Hippocampal formation (tissue), 2 donors: ENCODE measurements at places on chromosomes 13 and 19.
A peak's percentile ranks its signal among the peaks of the same experiment; 100 is the strongest.

DNA sequence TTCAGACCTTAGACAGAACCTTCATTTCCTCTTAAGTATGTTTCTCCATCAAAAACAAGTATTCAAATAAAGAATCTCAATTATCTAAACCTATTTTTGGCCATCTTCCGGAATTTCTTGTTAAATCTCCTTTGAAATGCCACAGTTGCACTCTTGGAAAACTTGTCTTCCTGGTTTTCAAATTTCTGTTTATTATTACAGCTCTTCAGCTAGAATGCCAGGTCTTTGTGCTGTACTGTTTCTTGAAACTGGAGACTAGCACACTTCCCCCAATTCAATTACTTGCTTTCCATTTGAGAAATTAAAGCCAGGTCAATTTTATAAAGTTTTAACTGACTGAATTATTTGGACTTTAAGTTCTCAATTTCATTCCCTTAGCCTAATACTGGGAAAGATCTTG lies 10.2 kb downstream of the KCNRG start:
- DNase-seq = no peak

GRCh38 chr19:42216653-42217519 lies 591 bp downstream of the DEDD2 start:
- DNase-seq = no peak

DNA sequence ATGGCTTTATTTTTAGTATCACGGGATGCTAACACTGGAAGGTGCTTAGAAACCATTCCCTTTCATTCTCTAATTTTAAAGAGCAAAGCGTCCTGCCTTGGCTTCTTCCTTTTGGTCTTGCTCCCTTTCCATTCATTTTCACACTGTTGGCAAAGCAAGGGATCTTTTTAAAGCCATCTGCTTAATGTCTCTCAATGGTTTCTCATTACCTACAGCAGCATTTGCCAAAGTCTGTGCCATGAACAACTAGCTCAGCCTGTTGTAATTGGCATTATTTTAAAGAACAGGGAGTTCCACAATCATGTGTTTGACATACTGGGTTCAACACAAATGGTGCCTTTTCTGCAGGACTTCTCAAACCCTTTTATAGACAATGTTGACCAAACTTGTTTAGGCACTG lies 444.3 kb downstream of the GPC6 start:
- no peak for DNase-seq

- no peak for DNase-seq
Measured at GRCh38 chr13:89214185-89214584, 1543.0 kb downstream of the SLITRK5 start.

GRCh38 chr19:16586991-16587832 lies 15.0 kb upstream of the SLC35E1 start:
- no peak for DNase-seq

GRCh38 chr13:70893832-70894231 lies 785.6 kb upstream of the KLHL1 start:
- DNase-seq = no peak

- DNase-seq = no peak
Measured at GRCh38 chr13:48621056-48621455, 32.7 kb upstream of the CYSLTR2 start.

DNA sequence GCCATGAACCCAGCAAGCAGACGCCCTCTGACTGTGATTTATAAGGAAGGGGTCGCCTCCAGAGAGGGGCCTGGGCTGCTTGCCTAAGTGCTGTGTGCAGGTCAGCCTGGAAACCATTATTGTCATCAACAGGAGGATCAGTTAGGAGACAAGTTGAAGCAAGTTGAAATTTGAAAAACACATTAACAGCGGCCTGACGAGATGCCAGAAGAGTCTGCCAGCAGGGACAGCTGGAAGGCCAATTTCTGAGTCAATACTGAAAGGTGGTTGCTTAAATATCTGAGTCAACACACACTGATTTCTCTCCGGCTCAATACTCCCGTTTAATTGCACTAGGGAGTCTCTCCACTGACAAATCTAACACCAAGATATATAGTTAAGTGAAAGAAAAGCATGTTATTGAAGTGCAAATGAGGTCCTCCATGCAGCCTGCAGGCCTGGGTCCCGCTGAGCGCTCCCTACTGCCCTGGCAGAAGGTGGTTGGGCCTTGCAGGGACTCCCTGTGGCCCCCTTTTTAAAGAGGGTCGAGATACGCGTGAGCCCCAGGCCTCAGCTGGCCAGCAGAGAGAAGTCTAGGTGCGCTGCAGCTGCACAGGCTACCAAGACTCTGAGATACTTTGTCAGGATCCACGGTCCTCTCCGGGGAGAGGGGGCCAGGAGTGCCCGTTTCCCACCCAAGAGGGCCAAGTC lies 91.1 kb downstream of the RNASEH2B start:
- DNase-seq = no peak

GRCh38 chr19:12975221-12975741 lies 5.9 kb downstream of the DAND5 start:
- no peak for DNase-seq

GRCh38 chr19:10270180-10270615 lies 722 bp upstream of the ICAM1 start:
- DNase-seq = no peak

GRCh38 chr19:51724543-51724942 lies 752 bp upstream of the HAS1 start:
- DNase-seq = no peak

GRCh38 chr19:48608798-48609263 lies 2.3 kb downstream of the SPACA4 start:
- no peak for DNase-seq

DNA sequence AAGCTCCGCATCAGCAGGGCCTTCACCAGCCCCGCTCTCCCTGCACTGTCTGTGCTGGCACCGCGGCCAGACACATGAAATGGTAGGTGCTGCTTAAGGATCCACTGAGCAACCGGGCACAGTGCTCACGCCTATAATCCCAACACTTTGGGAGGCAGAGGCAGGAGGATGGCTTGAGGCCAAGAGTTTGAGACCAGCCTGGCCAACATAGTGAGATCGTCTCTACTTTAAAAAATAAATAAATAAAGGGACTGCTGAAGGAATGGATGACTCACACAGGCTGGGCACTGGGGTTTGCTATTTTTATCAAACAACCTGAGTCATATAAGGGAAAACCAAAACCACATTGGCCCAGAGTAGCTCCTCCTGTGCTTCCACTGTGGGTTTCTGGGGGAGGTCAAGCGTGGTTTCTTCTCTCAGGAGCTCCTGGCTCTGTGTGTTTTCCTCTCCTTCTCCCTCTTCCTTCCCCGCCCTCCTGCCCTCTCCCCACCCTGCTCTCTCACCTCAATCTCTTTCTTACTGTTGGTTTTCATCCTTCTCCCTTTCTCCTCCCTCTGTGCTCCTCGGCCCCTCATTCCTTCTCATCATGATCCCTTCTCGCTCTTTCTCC lies 21.3 kb downstream of the VRK3 start:
- DNase-seq = no peak

DNA sequence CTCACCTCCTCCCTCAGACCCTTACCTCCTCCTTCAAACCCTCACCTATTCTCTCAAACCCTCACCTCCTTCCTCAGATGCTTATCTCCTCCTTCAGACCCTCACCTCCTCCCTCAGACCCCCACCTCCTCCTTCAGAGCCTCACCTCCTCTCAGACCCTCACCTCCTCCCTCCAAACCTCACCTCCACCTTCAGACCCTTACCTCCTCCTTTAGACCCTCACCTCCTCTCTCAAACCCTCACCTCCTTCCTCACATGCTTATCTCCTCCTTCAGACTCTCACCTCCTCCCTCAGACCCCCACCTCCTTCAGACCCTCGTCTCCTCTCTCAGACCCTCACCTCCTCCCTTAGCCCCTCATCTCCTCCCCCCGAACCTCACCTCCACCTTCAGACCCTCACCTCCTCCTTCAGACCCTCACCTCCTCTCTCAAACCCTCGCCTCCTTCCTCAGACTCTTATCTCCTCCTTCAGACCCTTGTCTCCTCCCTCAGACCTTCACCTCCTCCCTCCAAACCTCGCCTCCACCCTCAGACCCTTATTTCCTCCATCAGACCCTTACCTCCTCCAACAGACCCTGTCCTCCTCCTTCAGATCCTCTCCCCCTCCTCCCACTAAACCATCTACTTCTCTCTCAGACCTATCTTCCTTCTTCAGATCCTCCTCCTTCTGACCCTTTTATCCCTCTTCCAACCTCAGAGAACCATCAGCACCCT lies 2.5 kb upstream of the BCL3 start:
- no peak for DNase-seq

- DNase-seq = no peak
Measured at GRCh38 chr13:41864658-41865057, 96.3 kb downstream of the VWA8 start.

- no peak for DNase-seq
Measured at GRCh38 chr13:99339736-99340397, 32.7 kb upstream of the GPR183 start.

- no peak for DNase-seq
Measured at GRCh38 chr13:41039746-41040145, 20.6 kb upstream of the ELF1 start.

GRCh38 chr19:46489445-46490272 lies 6.0 kb downstream of the PNMA8B start:
- DNase-seq = no peak

DNA sequence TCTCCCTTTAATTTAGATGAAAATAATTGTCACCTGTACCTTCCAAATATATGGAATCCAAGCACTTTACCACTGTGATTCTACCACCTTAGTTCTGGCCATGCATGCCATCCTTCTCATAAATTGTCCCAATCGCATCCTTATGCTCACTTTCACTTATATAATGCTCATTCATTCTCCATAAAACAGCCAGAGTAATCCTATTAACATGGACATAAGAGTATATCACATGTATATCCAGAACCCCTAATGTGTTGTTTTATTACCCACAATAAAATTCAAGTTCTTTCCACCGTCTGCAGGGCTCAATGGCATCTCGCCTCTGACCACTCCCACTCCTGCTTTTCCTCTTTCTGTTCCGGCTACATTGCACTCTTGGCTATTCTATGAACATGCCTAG lies 597.5 kb upstream of the MIR17HG start:
- DNase-seq = no peak

DNA sequence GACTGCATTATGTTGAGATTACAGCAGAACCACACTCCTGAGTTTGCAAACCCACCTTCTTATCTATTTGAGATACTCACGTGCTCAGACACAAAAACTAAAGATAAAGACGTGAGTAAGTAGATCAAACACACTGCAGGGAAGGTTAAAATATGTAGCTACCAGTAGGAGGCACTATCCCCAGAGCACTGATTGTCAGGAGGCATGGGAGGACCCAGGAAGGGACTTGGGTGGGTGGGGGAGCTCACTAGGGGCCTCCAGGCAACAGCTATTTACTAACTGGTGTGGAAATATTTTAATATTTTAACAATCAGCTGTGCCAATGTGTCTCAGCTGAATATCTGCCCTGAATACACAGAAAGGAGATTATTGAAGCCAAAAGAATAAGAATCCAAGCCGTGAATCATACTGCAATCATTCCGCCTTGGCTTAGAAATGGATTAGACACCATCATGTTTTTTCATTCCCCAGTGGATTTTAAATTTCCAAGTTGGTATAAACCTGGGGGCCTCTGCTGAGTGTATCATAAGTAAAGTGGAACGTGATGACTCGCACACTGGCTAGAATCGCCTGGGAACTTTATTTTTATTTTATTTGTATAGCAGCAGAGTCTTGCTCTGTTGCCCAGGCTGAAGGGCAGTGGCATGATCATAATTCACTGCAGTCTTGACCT lies 73.2 kb upstream of the CACNA1A start:
- DNase-seq = no peak

DNA sequence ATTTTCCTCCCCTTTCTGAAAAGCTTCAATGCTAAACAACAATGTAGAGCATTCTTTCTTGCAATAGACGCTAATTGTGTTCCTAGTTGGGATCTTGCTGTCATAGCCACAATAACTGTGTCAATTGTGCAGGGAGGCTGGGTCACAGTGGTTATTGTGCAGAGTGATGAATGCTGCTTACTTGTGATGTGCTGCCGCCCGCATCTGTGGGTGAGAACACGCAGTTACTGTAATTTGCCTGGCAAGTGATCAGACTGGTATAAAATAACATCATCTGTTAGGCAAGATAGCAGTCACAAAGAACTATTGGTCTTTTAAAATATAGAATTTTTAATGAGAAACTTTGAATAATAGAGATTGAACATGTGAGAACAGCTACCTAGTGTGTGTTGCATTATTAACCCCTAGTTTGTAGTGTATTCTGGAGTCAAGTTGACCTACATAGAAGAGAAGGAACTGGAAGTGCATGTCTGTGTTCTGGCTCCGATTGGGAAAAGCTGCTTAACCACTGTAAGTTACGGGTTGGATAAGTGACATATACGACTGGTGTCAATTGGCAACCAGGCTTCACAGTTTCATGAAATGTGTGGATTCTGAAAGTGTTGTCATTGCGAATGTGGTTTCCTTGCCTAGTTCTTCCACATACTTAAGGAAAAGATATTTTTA lies 43.6 kb downstream of the SLAIN1 start:
- DNase-seq = peak; percentile 83

DNA sequence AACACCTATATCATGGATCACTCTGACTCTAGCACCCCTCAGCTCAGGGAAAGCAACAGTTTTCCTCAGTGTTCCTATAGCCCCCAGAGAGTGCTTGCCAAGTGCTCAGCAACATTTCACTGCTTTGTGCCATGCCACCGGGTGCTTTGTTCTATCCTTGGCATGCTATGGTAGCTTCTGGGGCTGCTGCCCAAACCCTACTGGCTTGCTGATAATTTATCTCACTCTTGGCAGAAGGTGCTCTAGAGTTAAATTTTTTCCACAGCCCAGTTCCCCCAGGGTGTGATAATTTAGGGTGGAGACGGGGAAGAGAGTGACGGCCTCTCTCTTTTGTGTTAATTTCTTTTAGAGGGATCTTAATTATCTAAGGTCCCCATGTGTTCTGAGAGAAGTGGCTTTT lies 12.6 kb upstream of the CSNK1A1L start:
- peak; percentile 17 for DNase-seq

DNA sequence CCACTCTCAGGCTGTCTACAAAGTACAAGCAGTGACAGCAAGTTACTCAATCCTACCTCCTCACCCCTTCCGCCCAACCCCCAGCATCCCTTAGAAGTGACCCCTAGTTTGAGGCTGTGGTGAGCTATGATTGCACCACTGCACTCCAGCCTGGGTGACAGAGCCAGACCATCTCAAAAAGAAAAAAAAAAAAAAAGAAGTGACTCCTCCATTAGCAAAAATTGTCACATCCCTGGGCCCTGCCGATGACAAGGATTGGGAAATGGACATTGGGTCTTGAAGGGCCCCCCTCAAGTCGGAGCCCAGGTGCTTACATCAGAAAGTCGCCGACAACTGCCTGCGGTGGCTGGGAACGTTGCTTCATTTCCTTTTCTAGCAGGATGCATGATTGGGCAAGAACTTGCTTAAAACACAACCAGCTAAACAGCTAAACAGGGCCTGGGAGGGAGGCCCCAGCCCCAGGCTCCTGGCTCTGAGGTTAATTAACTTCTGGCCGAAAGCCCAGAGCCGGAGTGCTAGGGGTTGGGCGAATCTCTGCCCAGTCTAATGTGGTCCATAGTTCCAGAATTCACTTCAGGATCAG lies 15.3 kb downstream of the RAB3D start:
- DNase-seq = peak; percentile 59

DNA sequence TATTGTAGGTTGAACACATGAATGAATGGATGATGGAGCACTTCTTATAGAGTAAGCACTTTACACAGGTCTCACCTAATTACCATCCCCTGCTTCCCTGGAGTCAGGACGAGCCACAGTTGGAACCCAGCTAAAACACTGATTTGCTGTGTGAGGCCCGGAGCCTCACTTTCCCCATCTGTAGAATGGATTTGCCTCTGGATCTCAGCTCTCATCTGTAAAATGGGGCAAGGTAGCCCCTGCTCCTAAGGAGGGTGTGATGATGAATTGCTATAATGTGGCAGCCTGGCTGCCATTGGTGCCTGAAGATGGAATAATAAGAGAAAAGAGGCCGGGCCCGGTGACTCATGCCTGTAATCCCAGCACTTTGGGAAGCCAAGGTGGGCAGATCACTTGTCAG lies 1.4 kb upstream of the PTPRS start:
- DNase-seq = no peak
